ENCODE measurements at places on chromosomes 6 and 20. TPM values are rescaled to one million over a fixed set of nuclear protein-coding genes. Genes with fewer than 3 reads are reported as not detected.

The ME1 gene
- total RNA-seq = 30.0 TPM

The NOL4L gene
- 4.6 TPM for total RNA-seq

The MICB gene
- 0.26 TPM for total RNA-seq

The PPP1R3G gene
- total RNA-seq = 0.38 TPM

The ZNF335 gene
- total RNA-seq = 62.6 TPM

The SLC22A7 gene
- not detected for total RNA-seq

The SCUBE3 gene
- total RNA-seq = 0.64 TPM

The XKR7 gene
- not detected for total RNA-seq

- no peak for DNase-seq
Observed at GRCh38 chr6:146312608-146313007, 231.0 kb upstream of the RAB32 start.

- no peak for DNase-seq
Observed at GRCh38 chr6:88881451-88881850, 82.0 kb downstream of the RNGTT start.

DNA sequence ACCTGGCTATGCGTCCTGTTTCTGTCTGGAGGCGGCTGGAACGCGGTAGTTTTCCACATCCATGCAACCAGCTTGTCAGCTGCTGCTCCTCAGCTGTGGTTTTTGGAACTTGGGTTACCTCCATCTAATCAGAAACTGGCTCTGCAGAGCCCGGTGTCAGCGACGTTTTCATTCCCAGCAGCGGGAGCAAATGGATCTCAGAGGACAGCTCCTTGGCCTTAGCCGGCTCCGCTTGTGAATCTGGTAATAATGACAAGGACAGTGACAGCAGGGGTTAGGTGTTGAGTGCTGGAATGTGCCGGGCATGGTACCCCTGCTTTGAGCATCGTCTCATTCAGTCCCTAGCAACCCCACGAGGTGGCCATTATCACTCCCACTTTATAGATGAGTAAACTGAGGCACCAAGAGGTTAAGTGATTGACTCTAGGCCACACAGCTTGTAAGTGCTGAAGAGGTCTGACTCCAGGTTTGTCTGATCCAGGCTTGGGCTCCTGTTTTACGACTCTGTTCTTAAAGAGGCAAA is 1.3 kb downstream of the SLCO4A1 start:
- DNase-seq = no peak

- no peak for DNase-seq
Observed at GRCh38 chr6:138774370-138774769, 801 bp downstream of the CCDC28A start.

- DNase-seq = no peak
Observed at GRCh38 chr6:168039301-168039700, 39.7 kb downstream of the FRMD1 start.

DNA sequence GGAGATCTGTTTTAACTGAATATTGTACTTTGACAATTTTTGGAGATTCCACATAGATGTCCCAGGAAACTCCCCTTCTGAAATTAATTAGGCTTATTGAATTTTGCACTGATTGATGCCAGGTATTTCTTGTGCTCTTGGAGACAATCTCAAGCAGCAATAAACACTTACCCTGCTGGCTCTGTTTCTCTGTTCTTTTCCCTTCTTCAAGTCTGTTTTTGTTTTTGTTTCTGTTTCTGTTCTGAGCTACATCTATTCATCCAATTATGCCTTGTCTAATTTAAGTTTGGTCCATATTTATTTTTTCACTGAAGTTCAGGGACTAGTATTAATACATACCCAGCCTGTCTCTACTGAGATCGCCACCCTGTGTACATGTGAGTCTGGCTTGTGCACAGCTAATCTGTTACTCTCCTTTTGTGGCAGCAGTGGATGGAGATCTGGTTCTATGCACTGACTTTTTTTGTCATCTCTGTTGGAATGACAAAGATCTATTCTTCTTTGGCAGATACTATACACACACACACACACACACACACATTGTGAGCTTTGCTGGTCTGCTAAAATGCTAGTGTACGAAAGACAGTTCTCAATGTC is 51.9 kb downstream of the IL22RA2 start:
- no peak for DNase-seq

DNA sequence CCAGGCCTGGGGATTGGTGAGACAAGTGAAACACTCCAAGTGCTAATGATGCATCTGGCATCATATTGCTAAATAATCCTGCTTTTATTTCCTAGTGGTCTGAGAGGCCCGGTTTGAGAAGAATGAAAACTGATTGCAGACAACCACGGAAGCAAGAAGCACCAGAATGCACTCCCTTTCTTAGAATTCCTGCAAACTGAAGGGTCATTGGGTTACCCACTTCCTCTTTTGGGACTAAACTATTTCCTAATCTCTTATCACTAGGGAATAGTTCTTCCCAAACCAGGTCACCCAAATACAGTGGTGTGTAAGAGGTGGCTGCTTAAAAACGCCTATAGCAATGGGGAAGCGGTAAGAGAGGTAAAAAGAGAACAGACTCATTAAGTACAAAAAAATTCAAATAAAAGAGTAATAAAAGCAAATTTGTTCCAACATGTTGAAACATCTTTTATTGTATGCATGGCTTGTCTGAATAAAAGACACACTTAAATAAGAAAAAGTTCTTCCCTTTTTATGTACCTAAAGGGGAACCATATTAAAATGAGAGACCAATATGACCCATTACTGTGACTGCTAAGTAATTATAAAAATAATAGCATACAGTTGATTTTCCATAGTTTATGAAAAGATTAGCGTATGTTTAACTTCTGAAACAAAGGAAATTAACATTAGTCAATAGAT is 125.8 kb downstream of the MYB start:
- DNase-seq = no peak

DNA sequence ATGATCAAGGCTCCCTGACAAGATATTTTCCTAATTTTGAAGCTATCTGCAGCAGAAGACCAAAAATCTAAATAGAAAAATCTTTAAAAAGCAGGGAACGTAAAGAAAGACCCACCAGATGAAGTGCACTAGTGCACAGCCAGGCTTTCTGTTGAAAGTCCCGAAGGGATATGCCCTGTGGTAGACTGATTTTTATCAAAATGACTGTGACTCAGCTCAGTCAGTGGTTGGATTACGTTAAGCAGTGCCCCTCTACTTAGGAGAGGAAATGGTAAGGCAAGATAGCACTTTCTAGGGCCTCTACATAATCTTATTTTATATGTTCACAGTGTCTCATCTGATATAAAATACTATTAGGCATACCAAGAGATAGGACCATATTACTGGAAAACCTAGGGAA is 123.4 kb upstream of the RAB32 start:
- no peak for DNase-seq

- DNase-seq = no peak
Observed at GRCh38 chr6:152300517-152300916, 336.6 kb downstream of the SYNE1 start.

DNA sequence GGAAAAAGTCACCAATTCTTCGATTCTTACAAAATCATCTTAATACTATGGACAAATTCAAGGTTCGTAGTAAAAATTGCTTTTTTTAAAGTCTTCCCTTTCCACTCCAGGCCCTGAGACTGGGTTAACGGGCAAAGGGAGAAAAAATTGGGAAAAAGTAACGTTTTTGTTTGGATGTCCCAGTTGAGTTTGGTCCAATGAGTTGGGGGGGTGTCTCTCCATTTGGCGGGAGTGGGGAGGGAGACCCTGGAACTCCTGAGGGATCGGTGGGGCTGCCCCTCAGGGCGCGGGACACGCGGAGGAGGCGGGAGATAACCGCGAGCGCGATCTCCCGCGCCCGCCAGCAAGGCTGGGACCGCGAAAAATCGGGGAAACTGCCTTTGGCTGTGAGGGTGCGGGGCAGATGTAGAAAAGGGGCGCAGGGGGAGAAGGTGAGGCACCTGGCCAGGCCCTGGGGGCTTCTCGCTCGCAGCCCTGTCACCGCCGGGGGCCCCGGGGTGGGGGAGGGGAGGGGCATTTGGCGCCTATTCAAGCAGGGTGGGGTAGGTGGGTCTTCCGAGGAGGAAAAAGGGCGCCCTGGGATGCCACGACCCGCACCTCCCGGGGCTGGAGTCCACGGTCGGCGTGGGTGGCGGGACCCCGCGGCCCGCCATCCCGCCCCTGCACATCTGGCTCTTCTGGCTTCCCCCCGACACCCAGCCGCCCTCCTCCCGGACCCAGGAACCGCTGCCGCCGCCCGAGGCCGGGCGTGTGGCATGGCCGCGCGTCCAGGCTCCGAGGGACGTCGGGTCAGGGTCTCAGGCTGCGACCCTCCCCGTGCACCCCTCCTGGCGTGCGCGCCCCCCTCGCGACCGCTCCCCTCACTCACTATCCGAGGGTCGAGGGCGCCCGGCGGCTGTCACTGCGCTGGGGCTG is 595 bp downstream of the FBXO5 start:
- DNase-seq = no peak

DNA sequence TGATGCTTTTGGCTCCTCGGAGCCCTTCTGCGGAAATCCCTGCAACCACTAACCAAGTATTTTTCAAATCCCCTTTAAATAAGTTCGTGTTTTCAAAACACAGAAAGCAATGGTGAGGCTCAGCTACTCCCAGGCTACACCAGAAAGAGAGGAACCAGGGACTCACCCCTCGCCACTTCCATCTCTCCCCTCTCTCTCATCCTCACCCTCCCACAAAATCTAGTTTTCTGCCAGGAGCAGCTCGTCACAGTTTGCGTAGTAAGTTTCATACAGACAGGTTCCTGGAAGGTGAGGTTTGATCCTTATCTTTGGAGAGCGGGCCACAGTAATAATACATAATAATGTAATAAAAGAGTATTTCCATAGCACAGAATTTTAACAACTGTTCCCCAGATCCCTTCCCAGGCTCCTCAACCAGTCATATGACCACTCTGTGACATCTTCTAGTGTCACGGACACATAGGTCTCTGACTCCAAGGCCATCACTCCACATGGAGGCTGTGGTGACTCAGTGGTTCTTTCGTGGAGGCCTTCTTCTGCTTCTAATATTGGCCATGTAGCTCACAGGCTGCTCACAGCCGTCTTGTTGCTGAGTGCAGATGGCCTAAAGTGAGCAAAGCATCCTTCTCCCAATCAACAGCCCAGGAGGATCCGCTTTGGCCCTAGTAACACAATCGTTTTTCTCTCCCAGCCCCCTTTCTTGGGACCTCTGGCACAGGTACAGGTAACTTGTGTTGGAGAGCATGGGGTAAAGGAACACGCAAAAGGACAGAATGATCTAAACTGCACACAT is 295.7 kb downstream of the CDC5L start:
- DNase-seq = no peak

GRCh38 chr6:158452191-158452590 is 107.7 kb upstream of the TMEM181 start:
- DNase-seq = no peak

DNA sequence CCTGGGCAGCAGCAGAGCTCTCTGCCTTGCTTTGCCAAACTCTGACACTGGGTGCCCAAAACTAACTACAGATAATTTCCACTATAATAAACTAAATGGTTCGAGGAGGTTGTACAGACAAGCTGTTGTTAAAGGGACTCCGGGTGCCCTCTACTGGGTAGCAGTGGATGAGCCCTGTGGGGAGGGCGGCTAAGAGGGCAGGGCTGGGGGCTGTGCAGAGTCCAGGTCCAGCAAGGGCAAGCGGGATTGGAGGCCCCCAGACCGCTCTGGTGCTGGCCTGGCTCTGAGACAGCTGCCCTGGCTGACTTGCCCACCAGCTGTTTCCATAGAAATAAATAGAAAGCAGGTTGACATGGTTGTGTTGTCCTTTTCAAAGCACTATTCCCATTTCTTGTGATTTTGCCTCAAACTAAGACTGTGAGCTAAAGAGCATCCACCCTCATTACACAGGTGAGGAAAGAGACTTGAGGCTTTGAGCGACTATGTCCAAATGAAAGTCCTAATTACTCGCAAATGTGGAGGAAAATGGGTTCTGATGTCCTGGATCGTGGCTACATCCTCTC is 167.6 kb upstream of the CST7 start:
- DNase-seq = peak; percentile 48

GRCh38 chr6:48389146-48390043 is 278.4 kb upstream of the PTCHD4 start:
- no peak for DNase-seq

- DNase-seq = peak; percentile 32
Observed at GRCh38 chr20:24773751-24774201, 175.3 kb upstream of the CST7 start.

DNA sequence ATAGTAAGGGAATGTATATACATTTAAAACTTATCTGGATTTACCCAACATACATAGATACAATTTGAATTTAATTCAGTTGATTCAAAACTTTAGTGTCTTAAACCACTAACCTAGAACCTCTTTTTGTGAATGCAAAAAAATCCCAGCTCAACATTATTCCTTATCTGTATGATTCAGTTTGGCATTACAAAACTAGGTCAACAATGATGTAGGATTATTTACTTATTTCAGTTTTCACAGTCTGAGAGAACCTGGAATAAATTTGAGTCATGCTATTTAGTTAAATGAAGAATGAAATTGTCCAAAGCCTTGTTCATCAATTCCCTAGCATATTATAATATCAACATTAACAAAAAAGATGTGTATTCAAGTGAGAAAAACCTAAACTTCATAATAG is 7.4 kb upstream of the PLCB1 start:
- DNase-seq = no peak

GRCh38 chr6:111870742-111871064 is 2.5 kb downstream of the FYN start:
- no peak for DNase-seq

GRCh38 chr6:84763003-84763885 is 1.2 kb downstream of the TBX18 start:
- DNase-seq = peak; percentile 89

All from suprapubic skin (tissue), 4 donors.